ENCODE measurements at places on chromosomes 1 and 21.

DNA sequence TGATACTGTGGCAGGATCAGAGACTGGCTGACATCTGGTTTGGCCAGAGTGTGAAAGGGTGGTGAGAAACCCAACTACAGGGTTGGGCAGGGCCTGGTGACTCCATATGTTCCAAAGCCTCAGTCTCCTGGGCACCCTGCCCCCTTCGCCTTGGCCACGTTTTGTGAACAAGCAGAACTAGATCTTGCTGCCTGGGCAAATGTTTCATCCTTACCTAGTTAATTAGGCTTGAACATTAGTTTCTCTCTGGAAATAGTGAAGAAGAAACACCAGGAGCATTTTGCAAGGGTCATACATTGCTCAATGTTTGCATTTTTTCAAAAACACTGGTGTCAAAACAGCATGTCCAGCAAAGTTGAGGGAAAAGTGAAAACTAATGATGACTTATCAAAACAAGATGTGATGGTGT, 60.5 kb downstream of the MAP3K7CL start:
- DNase-seq = no peak

GRCh38 chr1:185158800-185159199, 1.8 kb downstream of the SWT1 start:
- no peak for DNase-seq

GRCh38 chr21:29174607-29175013, 44.2 kb downstream of the MAP3K7CL start:
- DNase-seq = no peak

- peak; percentile 80 for DNase-seq
Observed at GRCh38 chr1:10507111-10507879, 32.5 kb downstream of the PEX14 start.

DNA sequence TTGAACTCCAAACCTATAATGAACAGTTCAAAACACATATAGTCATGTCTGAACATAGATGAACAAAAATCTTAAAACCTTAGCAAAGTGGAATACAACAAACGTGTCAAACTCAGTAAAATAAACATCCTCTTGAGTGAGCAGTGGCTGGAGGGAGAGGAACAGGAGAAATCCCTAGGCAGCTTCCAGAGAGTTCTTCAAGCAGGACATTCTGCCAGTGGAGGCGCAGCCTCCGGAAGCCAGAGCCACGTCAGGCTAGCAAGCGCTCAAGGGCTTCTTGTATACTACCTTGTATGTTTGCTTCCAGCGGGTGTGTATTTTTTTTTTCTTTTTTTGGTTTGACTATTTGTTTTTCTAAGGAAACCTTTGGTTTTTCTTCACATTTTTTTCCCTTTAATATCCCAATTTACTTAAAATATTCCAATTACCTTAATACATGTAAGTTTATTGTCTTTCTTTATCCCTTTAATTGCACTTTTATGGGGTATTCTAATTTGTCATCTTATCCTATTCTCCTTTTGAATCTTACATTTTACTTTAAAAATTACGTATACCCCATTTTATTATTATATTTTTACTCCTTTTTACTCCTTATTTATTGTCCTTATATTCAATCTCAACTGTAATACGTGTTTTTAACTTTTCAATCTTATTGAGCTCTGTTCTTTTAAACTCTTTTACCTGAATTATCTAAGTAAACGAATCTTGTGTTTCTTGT, 42.0 kb downstream of the COLGALT2 start:
- DNase-seq = no peak

DNA sequence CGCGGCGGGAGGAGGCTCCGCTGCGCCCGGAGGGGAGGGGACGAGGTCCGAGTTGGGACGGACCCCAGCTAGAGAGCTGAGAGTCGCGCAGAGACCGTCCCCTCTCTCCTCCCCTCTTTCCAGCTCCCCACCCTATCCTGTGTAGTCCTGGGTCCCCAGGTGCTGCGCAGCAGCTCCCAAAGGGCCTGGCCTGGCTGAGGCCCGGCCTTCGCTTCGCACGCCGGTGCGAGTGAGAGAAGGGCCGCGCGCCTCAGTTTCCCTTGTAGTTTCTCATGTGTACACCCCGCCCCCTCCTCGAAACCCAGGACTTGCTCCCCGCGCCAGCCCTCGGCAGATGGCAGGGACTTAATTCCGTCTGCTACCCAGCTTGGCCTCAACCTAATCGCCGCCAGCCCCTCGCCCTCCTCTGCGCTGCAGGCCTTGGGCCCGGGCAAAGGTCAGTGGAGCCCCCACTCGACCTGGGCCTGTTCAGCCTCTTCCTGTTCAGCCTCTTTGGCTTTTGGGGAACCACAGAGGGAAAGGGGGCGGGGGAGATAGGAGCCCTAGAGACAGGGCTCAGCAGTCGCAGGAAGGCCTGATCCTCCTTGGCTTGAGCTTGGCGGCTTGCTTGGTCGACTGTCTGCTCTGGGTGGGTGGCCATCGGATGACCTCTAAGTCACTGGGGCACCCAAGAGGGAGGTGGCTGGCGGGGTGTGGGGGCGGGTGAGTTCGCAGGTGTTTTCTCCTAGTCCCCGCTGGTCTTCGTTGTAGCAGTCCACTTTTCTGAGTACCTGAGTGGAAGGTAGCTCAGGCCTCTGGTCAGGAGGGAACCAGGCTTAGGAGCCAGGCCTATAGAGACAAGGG, 1.0 kb downstream of the ZNF687 start:
- DNase-seq = peak; percentile 8

DNA sequence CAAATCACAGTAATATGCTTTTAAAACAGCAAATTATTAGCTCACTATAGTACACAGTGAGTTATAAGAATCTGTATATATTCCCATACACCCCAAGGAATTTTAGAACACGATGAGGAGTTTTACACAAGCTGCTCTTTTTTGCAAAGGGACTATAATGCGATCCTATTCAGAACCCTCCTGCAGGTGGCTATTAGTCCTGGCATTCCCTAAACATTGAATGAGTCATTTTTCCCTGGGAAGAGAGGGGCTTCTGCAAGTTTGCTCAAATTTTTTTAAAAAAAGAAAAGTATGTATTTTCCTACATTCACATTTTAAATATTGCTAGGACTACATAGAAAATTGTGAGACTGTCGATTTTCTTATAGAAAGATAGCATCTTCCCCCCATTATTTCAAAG, 106.3 kb downstream of the COL11A1 start:
- DNase-seq = no peak

- no peak for DNase-seq
Observed at GRCh38 chr1:119795261-119796200, 15.7 kb downstream of the REG4 start.

DNA sequence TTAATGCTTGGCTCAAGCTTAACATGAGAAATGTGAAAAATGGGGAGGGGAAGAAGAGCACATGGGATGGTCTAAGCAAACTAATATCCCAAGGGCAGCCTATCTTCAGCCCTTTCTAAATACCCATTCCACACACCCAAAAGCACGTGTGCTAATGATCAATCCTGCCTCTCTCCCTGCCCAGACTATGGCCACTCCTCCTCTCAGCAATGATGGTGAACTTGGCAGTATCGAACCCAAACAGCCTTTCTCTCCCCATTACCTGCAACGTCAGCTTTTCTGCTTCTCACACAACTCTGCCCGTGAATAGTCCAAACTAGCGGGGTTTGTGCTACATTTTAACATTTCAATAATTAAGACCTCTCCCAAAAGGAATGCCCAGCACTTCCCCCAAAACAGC, 41.6 kb downstream of the SSBP3 start:
- DNase-seq = no peak

GRCh38 chr21:15062606-15062965, 2.2 kb downstream of the NRIP1 start:
- no peak for DNase-seq

GRCh38 chr1:177017287-177017852, 147.1 kb downstream of the ASTN1 start:
- no peak for DNase-seq

DNA sequence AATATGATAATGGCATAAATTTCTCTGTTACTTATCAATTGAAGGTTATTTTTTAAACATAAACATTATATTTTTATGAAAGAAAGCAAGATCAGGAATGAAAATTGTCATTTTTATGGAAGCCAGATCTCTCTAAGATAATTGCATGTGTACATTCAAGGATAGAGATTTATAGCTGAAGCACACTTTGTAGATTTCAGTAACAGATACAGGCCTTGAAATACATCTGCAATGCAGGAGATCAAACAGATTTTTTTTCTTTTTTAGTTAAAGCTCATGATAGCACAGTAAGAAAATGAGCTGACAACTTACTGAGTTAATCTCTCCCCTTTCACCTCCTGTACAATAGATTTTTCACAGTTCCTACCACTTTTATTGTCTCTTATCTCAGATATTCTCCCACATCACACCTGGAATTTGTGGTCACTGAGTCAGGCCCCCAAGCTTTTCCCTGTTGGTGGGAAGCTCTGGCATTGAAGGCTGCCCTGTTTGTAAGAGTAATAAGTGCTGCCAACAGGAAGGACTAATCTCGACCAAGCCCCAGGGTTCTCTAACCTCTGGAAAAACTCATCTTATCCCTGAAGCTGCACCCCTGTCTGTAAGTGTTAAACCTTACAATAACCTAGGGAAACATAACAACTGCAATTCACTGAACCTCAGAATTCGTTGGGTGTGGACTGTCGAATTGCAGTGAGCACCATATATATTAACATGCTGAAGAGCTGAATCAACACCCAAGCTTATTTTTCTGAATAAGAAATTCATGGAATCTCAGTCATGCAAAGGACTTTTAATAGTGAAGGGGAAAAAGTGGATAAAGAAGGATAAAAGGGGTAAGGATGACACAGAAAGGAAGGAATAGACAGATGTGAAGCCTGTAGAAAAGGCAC, 599.0 kb downstream of the LMO4 start:
- DNase-seq = no peak

- DNase-seq = no peak
Observed at GRCh38 chr1:22112554-22112953, 30.3 kb downstream of the WNT4 start.

- no peak for DNase-seq
Observed at GRCh38 chr21:44365967-44366585, 12.7 kb downstream of the TRPM2 start.

DNA sequence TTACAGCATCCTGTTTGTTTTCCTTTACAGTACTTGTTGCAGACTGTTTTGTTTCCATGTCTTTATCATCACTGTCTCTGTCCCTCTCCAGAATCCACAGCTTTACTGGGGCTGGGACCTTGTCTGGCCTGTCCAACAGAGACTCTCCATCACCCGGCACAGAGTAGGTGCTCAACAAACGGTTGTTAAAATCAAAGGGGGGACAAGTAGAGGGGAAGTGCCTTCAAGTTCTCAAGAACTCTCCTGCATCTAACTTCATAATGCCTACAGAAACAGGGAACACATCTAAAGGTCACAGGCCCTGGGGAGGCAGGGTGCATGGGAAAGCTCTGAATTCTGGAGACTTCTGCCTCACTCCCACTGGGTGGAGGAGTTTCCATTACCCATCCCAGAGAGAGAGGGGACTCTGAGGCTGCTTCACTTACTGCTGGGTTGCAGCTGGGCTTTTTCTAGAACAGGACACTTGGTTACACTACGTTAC, 2.3 kb upstream of the ECE1 start:
- no peak for DNase-seq

DNA sequence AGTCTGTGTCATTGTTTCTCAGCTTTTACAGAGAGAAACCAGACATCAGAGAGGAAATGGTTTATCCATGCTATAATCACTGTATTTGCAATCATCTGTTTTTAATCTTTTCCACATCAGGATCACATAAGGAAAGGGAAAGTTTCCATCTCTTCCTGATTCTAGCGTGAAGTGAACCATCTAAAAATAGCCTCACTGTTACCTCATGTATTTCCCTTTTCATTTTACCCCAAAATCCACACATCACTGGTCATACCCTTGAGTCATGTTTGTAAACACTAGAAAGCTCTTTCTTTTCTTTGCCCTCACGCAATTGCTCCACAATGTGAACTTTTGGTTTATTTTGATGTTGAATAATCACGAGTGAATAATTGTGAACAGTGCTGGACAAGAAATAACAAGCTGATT, 146.0 kb downstream of the PLA2G4A start:
- peak; percentile 20 for DNase-seq

DNA sequence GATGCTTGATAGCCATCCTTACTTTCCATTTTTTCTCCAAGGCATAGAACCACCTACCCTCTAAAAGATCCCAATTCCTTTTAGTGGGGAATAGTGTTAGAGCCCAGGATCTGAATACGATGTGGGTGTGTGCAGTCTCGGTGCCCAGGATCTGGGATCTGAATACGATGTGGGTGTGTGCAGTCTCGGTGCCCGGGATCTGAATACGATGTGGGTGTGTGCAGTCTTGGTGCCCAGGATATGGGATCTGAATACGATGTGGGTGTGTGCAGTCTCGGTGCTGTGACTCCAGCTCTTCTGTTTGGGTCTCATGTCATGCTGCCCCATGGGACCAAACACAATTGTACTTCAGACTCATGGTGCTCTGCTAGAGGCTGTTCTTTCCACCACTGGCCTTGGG, 265.5 kb downstream of the TRABD2B start:
- no peak for DNase-seq

GRCh38 chr1:229885568-229886495, 181.2 kb upstream of the GALNT2 start:
- DNase-seq = no peak

DNA sequence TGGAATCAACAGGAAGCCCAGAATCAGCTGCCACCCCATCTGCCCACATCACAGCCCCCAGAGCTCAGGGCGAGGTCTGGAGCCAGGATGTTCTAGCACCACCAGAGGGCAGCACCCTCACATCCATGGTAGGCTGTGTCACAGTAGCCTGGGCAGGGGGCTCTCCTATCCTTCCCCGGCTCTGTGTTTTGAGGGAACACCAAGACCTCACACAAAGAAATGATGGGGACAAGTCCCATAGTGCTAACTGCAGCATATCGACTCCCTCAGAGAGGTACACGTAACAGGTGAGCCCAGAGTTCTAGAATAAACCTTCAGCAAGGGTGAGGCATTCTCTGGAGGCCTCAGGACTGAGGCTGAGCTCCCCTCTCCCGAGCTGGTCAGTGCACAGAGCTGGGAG, 2.3 kb upstream of the KCNC4 start:
- DNase-seq = peak; percentile 15

- DNase-seq = no peak
Observed at GRCh38 chr1:198492872-198493271, 47.6 kb downstream of the ATP6V1G3 start.

GRCh38 chr1:160205242-160206035, at the start of gene PEA15:
Gene PEA15, plus strand, starts transcription at chr1:160205384. Its CDS starts 6,161 bp downstream, at chr1:160211545.
- peak; percentile 87 for DNase-seq

DNA sequence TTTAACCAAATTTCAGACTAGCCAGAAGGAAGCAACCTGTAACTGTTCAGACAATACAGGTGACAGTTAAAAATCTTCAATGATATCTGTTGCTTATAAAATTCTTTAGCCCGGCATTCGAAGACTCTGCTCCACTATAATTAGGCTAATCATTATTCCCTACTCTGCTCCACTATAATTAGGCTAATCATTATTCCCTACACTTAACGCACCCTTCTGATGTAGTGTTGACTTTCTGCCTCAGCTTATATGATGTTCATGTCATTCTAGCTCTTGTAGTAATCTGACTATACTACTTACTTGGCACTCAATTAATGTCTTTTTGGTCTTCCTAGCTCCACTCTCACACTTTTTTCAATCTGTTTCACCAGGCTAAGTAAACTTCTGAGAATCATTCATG, 13.3 kb downstream of the TESK2 start:
- DNase-seq = no peak

All from COLO829 (cell line).